ENCODE measurements at places on chromosomes 2 and 18. TPM values are rescaled to one million over a fixed set of nuclear protein-coding genes. Genes with fewer than 3 reads are reported as not detected.

DNA sequence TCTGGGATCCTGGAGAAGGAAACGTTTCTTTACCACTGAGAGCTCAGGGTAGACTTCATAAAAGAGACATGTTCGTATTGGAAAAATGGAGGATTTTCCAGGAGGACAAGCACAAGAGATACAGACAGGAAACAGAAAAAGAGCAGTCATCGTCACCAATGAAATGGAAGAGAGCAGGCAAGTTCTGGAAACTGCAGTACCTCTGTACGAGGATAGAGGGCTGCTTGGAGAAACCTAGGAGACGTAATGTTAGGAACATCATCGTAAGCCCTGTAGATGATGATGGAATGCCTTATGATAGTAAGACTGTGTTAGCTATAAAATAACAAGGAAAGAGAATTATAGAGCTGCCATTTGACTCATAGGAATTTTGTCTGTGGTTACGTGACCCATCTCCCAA lies 121.1 kb upstream of the KLHL14 start:
- H3K4me3 ChIP-seq, result no peak overlapping the region
- no peaks in the 10 kb centered on the region for H3K27me3 ChIP-seq
- no peak for DNase-seq

DNA sequence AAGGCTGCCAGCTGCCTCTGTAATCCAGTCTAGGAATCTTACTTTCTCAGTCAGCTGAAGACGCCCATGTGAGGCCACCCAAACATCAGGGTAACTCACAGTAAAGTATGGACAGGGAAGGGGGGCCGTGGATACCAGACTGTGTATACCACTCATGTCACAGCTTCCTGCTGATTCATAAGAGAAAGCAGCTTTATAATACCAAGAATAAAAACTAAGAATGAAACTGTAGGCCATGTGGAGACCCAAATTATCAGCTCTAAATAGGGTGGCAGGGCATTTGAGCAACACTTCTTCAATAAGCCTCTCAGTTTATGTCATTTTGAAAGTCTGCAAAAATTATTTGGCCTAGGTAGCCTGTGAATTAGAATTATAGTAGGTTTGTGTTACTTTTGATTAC lies 115.0 kb upstream of the CDCA7 start:
- no peak for DNase-seq
- H3K27ac ChIP-seq, result no peak overlapping the region
- no peak overlapping the region for H3K4me3 ChIP-seq
- no peaks in the 10 kb centered on the region for H3K4me1 ChIP-seq

DNA sequence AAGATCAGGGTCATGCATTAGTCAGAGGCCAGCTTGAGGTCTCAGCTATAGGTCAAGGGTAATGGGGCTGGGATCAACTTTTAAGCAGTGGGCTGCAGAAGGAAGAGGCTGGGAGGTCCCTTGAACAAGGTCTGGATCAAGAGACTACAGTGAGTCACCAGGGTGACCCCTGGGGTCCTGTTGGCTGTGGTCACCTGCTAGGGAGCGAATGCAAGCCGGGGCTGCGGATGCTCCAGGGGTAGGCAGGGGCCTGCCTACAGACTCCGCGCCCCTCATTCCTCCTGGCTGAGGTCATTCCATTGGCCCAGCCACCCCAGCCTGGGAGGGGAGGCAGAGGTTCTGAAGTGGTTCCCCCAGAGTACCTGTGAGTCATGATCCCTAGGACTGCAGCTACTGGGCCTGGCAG lies 110.4 kb downstream of the CYP26B1 start:
- H3K27ac ChIP-seq, result no peak overlapping the region
- no peak overlapping the region for H3K4me3 ChIP-seq
- no peaks in the 10 kb centered on the region for H3K27me3 ChIP-seq
- no peaks in the 10 kb centered on the region for H3K36me3 ChIP-seq
- no peaks in the 10 kb centered on the region for H3K4me1 ChIP-seq

DNA sequence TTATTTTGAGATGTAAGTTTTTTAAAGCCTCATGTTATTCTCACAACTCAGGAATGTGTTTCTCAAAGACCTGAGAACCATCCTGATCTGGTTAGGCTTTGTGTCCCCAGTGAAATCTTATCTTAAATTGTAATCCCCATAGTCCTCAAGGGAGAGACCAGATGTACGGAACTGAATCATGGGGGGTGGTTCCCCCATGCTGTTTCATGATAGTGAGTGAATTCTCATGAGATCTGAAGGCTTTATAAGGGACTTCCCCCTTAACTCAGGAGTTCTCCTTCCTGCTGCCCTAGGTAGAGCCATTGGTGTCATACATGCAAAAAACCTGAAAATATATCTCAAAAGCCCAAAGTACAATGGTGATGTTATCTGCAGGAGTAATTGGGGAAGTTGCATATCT lies 836.7 kb downstream of the CBLN2 start:
- no peaks in the 10 kb centered on the region for H3K36me3 ChIP-seq
- no peak for DNase-seq
- no peaks in the 10 kb centered on the region for H3K4me1 ChIP-seq
- H3K27me3 ChIP-seq, result no peaks in the 10 kb centered on the region
- no peak overlapping the region for H3K4me3 ChIP-seq
- H3K27ac ChIP-seq, result no peak overlapping the region

DNA sequence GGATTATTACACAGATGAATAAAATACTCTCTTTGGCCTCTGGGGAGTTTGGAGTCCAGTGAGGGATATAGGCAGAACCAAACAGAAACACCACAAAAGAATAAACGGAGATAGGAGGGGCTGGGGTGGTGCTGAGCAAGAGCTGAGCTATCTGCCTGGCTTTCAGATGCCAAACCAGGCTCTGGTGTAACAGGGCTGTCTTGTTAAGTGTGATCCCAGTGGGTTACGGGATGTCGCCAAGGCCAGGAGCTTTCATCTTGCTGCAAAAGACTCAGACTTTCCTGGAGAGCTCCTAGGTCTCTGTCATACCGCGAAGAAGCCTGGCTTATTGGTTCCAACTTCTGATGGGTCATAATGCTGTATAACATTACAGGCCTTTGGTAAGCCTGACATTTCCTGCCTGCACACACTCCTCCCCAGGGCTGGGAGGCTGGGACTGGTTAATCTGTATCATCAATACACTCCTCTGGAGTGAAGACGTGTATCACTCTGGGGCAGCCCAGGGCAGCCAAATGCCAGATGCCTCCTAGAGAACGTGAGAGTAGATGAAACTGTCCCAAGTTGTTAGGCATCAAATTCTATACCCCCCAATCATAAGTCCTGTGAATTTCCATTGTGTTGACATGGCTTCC lies 60.5 kb downstream of the STPG4 start:
- no peaks in the 10 kb centered on the region for H3K36me3 ChIP-seq
- H3K4me3 ChIP-seq, result no peak overlapping the region
- no peaks in the 10 kb centered on the region for H3K4me1 ChIP-seq
- no peak overlapping the region for H3K27ac ChIP-seq

- no peak overlapping the region for H3K4me3 ChIP-seq
- no peak for DNase-seq
- H3K27me3 ChIP-seq, result no peaks in the 10 kb centered on the region
- no peaks in the 10 kb centered on the region for H3K4me1 ChIP-seq
Measured at GRCh38 chr2:204453730-204454167, 91.5 kb upstream of the PARD3B start.

DNA sequence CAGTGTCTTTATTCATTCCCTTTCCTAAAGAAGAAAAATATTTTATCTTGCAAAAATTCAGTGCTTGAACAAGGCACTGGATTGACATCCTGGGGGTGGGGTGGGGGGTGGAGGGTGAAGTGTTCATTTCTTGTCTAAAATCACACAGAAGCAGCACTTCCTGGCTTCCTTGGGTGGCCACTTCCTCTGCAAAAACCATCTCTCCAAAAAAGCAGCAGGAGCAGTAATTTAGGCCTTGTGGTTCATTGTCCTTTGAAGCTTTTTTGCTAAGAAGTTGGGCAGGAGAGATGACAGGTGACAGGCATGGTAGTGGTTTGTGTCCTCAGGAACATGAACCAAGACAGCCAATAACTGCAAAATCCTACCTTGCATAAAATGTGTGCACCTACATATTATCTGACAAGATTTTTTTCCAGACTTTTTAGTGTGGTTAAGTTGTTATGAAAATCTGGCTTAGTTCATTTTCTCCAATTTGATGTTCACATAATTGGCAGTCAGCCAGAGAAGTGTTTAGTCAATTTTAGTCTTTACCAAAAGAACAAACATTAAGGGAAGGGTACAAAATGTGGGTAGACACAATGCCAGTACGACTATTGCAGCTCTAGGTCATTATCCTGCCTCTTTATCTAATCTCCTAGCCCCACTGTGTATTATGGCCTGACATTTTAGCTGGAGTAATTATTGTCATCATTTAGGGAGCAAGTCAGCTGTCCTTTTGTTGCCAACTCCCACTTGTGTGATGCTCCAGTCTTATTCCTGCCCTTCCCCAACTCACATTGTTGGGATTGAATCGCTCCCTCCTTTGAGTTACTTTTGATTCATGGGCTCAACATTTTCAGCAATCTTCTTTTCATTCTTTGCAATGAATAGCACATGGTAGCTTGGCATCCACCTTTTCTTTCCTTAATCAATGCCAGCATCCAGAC lies 177.2 kb downstream of the MYO3B start:
- no peak overlapping the region for H3K4me3 ChIP-seq
- no peak overlapping the region for H3K27ac ChIP-seq
- peak; percentile 10 for DNase-seq

- no peak overlapping the region for H3K4me3 ChIP-seq
- no peak for DNase-seq
Measured at GRCh38 chr2:240506406-240507059, 51.3 kb downstream of the ANKMY1 start.

DNA sequence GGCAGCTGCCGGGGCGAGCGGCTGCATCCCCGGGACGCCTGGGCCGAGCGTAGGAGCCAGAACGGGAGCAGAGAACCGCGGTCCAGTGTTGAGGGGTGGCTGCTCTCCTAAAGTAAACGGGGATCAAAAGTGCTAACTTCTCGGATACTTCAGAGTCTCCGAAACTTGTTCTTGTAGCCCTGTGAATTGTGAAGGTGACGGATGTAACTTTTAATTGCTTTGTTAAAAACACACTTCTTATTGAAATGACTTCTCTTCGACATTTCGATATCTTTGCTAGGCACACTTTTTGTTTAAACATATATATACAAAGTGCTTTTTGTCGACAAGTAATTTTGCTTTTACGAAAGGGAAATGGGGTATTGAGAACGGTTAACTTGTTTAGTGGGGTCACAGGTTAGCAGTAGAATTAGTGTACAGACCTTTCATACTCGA lies 540 bp downstream of the ATP9B start:
- H3K4me1 ChIP-seq, result peaks cover 41% of the 10 kb centered on the region
- peak overlapping the region; percentile 65 for H3K4me3 ChIP-seq
- peak overlapping the region; percentile 98 for H3K27ac ChIP-seq
- H3K27me3 ChIP-seq, result no peaks in the 10 kb centered on the region
- no peaks in the 10 kb centered on the region for H3K36me3 ChIP-seq

DNA sequence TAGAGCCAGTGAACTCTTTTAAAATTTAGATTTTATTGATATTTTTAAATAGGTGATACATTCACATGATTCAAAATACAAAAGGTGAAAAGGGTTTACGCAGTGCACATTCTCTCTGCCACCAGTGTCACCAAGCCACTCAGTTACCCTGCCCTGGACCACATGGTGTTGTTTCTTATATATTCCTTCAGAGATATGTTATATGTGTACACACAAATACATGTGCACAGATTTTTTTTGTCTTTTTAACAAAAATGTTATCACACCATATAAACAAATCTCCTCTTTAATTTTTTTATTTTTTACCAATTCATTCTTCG lies 26.2 kb downstream of the SERPINB4 start:
- H3K27ac ChIP-seq, result no peak overlapping the region
- H3K4me1 ChIP-seq, result no peaks in the 10 kb centered on the region
- H3K27me3 ChIP-seq, result no peaks in the 10 kb centered on the region
- no peaks in the 10 kb centered on the region for H3K36me3 ChIP-seq
- no peak for DNase-seq

DNA sequence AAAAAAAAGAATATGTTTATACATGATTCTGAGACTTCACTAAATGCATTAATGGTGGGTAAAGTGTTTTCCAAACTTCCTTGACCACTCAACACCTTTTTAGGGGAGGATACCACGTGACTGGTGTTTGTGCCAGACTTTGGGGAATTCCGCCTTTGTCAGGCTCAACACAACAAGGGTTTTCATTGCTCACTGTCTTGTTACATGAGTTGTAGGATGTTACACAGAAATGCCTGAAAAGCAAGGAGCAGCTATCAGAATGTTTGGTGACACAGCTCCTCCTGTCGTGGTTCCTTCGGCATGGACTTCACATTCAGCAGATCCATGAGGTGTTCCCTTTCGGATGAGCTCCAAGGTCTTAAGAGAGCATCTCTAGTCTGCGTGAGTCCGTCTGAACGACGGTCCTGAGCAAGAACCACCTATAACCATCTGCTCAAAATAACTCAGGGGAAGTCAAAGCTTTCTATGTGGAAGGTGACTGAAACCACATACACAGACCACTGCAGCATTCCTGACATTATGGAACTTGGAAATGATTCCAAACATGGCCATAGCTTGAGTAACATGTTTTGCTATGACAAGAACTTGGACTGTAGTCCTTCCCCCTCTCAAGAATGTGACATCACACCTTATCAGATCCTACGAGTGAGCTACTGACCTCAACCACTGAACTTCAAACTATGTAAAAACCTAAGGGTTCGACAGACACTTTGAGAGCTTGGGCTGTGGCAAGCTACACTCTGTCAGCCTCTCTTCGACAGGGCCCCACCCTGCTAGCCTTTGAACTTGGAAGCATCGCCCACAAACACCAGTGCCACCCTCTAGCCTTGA lies 57.5 kb downstream of the MCFD2 start:
- no peak overlapping the region for H3K27ac ChIP-seq
- no peaks in the 10 kb centered on the region for H3K27me3 ChIP-seq
- no peak overlapping the region for H3K4me3 ChIP-seq
- no peaks in the 10 kb centered on the region for H3K36me3 ChIP-seq

- H3K4me3 ChIP-seq, result no peak overlapping the region
- H3K36me3 ChIP-seq, result no peaks in the 10 kb centered on the region
- peaks cover 15% of the 10 kb centered on the region for H3K4me1 ChIP-seq
Measured at GRCh38 chr2:101388232-101388631, 929 bp upstream of the CREG2 start.

DNA sequence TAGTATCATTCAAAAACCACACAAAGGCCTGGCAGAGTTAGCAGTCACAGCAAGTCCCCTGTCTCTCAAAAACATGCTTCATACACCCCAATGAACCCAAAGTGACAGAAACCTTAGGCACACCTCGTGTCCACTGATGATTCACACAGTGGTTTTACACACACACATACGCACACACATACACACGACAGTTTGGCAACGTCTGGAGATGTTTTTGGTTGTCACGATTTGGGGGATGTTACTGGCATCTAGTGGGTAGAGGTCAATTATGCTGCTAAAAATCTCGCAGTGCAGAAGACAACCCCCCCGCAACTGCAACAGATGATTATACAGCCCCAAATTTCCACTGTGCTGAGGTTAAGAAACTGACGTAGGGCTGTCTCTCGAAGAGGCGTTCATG lies 72.9 kb upstream of the PARD3B start:
- no peak overlapping the region for H3K4me3 ChIP-seq
- DNase-seq, result no peak
- H3K27me3 ChIP-seq, result no peaks in the 10 kb centered on the region
- no peaks in the 10 kb centered on the region for H3K4me1 ChIP-seq
- H3K36me3 ChIP-seq, result no peaks in the 10 kb centered on the region
- H3K27ac ChIP-seq, result no peak overlapping the region

The AQP12B gene
- not detected for total RNA-seq

The LTBP1 gene
- total RNA-seq, result not detected

Measured in CD4-positive, alpha-beta memory T cell (primary cell).